ENCODE measurements at places on chromosomes 11 and 22. TPM values are rescaled to one million over a fixed set of nuclear protein-coding genes. Genes with fewer than 3 reads are reported as not detected.

ADM2 gene
- 2.2 TPM for total RNA-seq

HTR3A gene
- 0.18 TPM for total RNA-seq

OOSP3 gene
- not detected for total RNA-seq

BTBD18 gene
- total RNA-seq: not detected

RNF215 gene
- total RNA-seq: 22.1 TPM

C11orf65 gene
- 0.64 TPM for total RNA-seq

C1QTNF5 gene
- total RNA-seq: 39.0 TPM

SCO2 gene
- 0.47 TPM for total RNA-seq

ETS1 gene
- 69.5 TPM for total RNA-seq

Data from metanephros (tissue), 2 donors.